Osteoblast (primary cell): ENCODE measurements at places on chromosomes 3 and 15. TPM values are rescaled to one million over a fixed set of nuclear protein-coding genes. Genes with fewer than 3 reads are reported as not detected.

The ATP8B4 gene
- 0.88 and 1.1 TPM in 2 replicates for total RNA-seq

The CACNA2D3 gene
- under 0.01 and 0.36 TPM in 2 replicates for total RNA-seq

The CYFIP1 gene
- total RNA-seq, result 104 and 107 TPM in 2 replicates

The NANOGP8 gene
- total RNA-seq, result under 0.01 and 1.2 TPM in 2 replicates

The GHSR gene
- not detected in 2 replicates for total RNA-seq

The EPB42 gene
- not detected in 2 replicates for total RNA-seq

The THRB gene
- 0.36 and 0.88 TPM in 2 replicates for total RNA-seq

The MOBP gene
- not detected in 2 replicates for total RNA-seq

The TTC21A gene
- 6.9 and 8.5 TPM in 2 replicates for total RNA-seq

The ATP10A gene
- total RNA-seq, result 26.5 and 32.9 TPM in 2 replicates

The FRMD5 gene
- total RNA-seq, result 3.3 and 3.5 TPM in 2 replicates

The ZNF774 gene
- total RNA-seq, result 1.8 and 2.4 TPM in 2 replicates

The KLF15 gene
- 4.3 and 4.4 TPM in 2 replicates for total RNA-seq

The NEDD4 gene
- 43.6 and 48.5 TPM in 2 replicates for total RNA-seq

The PLA2G4D gene
- not detected in 2 replicates for total RNA-seq

The P2RY14 gene
- not detected in 2 replicates for total RNA-seq

The CLEC3B gene
- total RNA-seq, result 48.9 and 52.5 TPM in 2 replicates
